ENCODE measurements at places on chromosomes 1 and 21.

DNA sequence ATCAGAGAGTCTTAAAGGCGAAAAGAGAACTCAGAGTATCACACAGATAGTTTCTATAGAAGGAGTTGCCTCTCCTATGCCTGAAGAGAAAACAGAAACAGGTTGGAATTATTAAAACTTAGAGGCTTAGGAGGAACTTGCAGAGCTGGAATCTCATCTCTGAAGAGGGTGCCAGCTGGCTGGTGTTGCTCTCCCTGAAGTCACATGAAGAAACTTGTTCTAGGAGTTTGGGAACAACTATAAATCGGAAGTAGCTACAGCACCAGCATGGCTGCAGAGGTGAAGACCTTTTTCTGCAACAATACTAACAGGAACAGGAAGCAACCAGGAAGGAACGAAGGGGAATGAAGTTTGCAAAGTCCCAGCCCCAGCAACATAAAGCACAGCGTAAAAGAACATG lies 35.8 kb downstream of the FMO3 start:
- no peak for DNase-seq

DNA sequence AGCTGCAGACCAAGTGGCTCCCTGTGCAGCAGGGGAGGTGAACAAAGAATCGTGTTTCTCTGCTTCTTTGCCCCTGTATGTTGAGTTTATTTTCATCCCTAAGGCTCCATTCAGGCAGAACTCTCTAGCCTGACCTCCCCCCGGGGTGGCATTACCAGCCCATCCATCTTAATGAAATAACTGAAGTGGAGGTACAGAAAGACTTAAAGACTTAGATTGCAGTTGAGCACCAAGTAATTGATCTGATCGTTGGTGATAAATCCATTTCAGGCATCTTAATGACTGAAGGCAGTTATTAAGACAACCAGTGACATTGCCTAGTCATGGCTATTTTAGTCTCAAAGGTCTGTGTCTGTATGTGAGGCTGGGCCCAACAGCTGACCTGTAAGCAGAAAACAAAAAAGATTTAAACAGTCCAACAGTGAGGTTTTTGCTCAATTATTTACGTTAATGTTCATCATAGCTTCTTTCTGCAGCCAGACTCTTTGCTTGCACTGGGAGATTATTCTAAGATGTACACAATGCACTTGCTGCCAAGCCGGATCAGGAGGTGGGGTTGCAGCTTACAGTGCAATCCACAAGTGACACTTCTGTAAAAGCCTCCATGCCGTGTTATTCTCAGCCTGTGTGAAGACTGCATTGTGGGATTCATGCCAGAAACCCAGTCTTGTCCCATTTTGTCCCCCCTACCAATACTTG lies 363.0 kb upstream of the DUSP10 start:
- no peak for DNase-seq

DNA sequence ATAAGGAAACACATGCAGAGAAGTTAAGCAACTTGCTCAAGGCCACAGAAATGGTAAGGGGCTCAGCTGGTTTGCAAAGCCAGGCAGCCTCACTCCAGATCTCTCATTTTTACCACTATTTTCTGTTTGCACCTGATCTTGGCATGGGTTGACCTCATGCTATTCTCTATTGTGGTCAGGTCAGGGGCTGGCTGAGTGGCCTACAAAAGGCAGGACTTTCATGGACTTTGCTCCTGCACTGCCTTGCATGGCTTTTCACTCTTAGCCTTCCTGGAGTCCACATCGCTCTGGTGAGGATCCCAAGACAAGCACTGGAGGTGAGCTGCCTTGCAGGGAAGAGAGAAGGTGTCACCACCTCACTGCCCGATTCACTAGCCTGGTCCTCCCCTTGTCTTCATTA lies 56.8 kb upstream of the CSF3R start:
- no peak for DNase-seq

DNA sequence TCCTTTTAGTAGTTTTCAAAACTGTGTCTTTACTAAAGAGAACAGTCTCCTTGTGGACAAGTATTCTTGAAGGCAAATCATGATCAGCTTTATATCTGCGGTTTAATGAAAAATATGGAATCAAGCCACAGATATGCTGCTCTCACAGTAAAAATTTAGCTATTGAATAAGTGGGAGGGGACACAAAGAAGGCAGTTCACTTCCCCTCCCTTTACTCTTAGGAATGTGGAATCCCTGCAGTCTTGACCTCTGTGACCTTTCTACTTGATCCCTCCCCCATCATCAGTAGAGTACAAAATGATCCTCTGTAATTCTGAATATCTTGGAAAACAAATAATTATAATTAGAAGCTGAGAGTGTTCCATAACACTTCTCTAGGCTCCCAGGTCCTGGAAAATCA lies 136.7 kb upstream of the HOOK1 start:
- DNase-seq: no peak

GRCh38 chr1:227225715-227226346 lies 92.5 kb downstream of the CDC42BPA start:
- DNase-seq: no peak

GRCh38 chr1:86516335-86516734 lies 30.5 kb upstream of the CLCA4 start:
- DNase-seq: no peak

- DNase-seq: no peak
These were observed 59.5 kb downstream of the CDK18 start for GRCh38 chr1:205563927-205564441.

DNA sequence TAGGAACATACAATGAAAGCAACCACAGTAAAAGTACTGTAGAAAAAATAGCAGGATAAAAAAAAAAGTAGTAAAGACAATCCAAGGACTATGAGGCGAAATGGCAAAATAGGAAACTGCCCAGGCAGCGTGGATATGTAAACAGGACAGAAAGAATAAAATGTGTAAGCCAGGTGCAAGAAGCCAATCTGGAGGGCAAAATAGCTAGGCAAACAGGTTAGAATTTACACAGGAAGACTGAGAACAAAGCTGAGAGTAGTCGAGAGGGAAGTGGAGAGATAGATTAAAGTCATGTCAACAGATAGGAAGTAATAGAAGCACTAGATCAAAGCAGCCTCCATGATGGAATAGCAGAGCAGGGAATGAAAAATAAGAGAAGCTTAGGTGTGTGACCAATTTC lies 124.2 kb upstream of the B3GALT2 start:
- no peak for DNase-seq

- no peak for DNase-seq
These were observed 79.9 kb downstream of the LAMC1 start for GRCh38 chr1:183103147-183103546.

DNA sequence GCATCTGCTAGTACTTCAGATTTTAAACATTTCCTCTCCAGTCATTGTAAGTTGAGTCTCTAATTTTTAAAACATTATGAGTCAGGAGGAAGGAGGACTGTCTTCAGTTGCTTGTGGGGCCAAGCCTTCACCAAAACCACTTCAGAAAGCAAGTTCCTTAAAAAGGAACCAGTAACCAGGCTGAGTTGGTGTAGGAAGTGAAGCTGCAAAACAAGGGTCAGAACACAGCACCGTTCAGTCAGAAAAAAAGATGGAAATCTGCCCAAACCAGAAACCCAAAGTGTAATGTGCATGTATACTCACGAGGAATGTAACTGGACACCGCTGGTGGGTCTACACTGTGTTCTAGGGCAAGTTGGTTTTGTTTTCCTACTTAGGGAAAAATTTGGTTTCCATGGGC lies 402.1 kb downstream of the SETD4 start:
- no peak for DNase-seq

DNA sequence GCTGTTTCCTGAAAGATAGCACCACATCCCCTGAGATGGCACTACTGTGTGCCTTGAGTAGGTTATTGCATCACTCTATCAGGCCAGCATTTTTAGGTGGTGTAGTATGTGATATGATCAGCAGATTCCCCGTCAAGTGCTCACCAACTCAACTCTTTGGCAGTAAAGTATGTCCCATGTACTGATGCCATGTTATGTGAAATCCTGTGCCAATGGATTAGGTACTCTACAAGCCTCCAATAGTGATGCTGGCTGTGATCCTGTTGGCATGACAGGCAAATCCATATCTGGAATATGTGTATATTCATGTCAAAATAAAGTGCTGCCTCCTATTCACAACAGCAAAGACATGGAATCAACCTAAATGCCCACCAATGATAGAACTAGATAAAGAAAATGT lies 137.2 kb upstream of the CAMK1G start:
- DNase-seq: no peak

DNA sequence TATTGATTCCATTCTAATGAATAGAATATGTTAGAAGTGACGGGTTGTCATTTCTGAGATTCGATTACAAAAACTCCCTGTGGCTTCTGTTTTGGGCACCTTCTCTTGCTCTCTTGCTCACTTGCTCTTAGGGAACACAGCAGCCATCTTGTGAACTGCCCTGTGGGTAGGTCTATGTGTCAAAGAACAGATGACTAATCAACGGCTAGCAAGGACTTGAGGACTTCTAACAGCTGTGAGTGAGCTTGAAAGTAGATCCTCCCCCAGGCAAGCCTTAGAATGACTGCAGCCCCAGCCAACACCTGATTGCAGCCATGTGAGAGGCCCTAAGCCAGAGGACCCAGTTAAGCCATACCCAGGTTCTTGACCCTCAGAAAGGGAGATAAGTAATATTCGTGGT lies 49.3 kb downstream of the AZIN2 start:
- DNase-seq: no peak

GRCh38 chr21:46150073-46150472 lies 5.3 kb downstream of the FTCD start:
- DNase-seq: no peak

GRCh38 chr21:46144464-46145070 lies 10.8 kb downstream of the FTCD start:
- no peak for DNase-seq

GRCh38 chr1:67058242-67058641 lies 4.3 kb upstream of the SLC35D1 start:
- no peak for DNase-seq

DNA sequence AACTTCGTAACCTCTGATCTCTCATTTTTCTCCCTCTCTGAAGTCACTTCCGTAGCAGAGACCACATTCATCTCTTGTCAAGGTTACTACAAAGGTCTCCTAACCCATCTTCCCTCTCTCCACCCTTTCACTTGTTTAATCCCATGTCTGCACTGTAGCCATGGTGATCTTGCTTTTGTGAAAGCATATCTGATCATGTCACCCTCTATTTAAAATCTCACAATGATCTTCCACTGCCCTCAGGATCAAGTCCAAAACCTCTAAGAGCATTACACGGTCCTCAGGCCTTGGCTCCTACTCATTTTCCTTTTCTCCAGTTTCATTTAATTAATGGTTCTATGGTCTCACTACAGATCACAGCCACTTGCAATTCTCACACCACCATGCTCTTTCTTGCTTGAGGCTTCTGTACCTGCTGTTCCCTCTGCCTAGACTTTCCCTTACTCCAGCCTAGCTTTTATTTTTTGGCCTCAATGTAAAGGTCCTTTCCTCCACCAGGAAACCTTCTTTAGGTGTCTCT lies 12.1 kb downstream of the ARHGEF11 start:
- DNase-seq: no peak

DNA sequence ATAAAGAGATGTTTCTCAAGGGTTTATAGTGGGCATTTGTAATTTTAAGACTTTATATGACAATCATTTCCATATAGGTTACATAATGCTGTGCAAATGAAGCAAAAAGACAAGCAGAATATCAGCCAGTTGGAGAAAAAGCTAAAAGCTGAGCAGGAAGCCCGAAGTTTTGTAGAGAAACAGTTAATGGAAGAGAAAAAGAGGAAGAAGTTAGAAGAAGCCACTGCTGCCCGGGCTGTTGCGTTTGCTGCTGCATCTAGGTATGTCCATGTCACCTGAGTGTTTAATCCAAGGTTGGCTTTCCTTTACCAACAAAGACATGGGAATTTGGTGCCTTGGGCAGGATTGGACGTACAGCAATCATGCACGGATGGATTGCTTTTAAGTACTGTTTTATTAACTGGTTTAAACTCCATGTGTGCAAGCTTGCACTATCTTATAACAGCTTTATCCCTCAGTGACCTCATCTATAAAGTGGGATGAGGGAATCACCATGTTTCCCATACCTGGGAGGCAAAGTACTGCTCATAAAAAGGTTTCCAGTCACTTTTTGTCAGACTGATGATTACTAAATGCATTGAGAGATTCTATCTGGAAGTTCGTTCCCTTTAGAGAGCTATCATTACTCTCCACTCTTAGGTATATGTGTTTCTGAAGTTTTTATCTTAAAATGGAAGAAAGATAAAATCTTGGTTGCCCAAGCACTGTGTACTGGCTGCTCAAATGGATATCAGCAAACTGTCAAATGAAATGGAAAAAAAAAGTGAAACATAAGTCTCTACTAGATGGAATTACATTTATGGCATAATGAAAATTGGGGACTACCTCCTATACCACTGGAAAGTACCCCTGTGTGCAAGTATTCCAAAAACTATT lies 55.1 kb downstream of the MACO1 start:
- no peak for DNase-seq

DNA sequence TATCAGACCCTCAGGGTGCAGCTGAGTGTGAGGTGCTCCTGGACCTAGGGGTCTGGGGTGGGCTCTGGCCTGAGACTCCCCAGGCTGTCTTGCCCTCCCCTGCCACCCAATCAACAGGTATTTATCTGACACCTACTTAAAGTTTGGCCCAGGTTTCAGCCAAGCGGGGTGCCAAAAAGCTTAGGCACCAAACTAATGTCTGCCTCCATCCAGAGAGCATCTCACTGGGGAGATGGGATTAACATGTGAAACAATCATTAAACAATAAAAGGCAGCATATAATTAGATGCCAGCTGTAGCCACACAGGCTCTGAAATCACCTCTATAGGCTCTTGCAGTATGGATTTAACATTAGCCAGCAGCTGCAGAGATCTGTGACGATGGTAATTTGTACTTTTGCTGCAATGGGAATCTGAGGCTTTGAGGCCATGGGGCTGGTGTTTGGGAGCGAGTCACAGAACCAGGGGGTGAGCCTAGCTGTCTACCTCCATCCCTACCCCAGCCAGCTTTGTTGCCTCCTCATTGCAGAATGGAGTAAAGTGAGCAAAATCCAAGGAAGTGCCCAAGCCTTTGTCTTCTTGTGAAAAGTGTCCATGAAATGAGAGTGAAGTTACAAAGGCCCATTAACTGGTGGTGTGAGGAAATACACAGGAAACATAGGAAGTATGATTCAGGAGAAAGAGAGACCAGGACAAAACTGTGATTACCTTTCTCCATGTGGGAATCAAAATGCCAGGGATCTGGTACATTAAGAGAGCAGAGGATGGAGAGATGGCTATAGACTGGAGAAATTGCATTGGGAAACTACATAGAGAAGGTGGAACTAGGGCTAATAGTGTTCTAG lies 36.1 kb downstream of the EIF2D start:
- no peak for DNase-seq

- DNase-seq: no peak
These were observed 6.3 kb downstream of the OR14I1 start for GRCh38 chr1:248696261-248696660.

DNA sequence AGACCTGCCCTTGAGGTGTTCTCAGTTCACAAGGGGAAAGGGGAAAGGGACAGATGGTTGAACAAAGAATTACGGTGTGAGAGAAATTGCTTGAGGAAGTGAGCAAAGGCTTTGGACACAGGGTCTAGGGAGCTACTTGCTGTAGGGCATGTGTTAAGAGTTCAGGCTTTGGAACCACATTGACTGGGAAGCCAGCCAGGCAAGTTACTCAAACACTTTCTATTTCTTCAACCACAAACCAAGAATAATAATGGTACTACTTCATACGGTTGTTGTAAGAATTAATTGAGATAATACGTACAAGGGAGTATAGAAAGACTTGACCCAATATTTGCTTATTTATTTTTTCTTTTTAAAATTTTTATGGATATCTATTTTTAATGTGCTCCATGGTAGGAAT lies 26.6 kb downstream of the AK4 start:
- no peak for DNase-seq

GRCh38 chr1:228809621-228810394 lies 74.5 kb downstream of the RHOU start:
- DNase-seq: no peak

GRCh38 chr1:209648346-209648745 lies 3.9 kb downstream of the LAMB3 start:
- no peak for DNase-seq
